ENCODE measurements at places on chromosomes 6 and 20.

- no peak for DNase-seq
These were observed 362.7 kb upstream of the IMPG1 start for GRCh38 chr6:76435174-76435573.

GRCh38 chr6:83488448-83488847 lies 23.9 kb upstream of the PRSS35 start:
- no peak for DNase-seq

GRCh38 chr6:149701714-149702113 lies 16.2 kb downstream of the LATS1 start:
- DNase-seq, result no peak

DNA sequence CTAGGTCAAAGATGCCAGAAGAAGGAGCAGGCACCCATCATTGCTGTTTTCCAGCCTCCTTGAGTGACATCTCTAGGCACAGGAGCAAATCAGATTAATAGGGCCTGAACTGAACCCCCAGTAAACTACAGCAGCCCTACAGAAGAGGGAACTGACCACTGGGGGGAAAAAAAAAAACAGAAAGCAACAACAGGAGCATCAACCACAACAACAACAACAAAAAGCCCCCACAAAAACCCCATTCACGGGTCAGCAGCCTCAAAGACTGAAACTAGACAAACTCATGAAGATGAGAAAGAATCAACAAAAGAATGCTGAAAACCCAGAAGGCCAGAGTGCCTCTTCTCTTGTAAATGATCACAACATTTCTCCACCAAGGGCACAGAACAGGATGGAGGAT lies 537.4 kb upstream of the BTBD3 start:
- DNase-seq, result no peak

DNA sequence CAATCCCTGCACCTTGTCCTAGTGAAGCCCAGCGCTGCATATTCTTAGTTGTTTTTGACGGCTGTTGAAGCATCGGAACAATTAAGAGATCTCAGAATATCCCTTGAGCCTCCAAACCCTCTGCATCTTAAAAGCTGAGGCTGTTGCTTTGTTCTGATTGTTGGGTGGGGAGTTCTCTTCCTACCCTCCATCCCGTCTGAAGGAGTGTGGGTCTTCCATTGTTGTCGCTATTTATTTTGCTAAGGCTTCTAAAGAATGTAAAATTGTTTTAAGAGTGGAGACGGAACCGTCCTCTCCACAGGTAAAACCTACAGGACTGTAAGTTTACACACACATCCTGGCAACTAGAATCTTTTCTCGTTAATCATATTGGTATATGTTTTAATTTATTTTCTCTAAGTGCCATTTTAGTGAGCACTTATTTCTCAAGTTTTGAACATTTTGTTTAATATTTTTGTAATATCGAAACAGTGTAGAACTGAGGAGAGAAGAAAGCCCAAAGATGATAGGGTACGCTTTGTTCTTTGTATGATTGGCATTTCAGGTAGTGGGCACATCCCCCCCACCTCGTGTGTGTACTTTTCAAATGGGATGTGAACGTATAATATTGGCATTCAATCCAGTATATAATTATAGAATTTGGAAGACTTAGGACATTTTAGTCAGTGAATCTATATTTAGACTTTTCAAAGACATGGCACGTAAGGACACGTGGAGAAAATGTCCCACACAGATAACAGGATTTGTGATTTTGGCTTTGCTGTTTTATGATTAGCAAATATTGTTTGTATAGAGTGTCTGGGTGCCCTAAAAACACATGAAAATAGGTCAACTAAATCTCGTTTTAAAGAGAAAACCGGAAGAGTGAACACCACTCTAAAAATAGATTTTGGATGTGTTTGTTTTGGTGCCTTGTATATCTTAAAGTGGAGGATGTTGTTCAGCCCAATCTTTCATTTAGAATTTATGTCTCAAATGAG lies 1.3 kb downstream of the RNF146 start:
- DNase-seq, result no peak

DNA sequence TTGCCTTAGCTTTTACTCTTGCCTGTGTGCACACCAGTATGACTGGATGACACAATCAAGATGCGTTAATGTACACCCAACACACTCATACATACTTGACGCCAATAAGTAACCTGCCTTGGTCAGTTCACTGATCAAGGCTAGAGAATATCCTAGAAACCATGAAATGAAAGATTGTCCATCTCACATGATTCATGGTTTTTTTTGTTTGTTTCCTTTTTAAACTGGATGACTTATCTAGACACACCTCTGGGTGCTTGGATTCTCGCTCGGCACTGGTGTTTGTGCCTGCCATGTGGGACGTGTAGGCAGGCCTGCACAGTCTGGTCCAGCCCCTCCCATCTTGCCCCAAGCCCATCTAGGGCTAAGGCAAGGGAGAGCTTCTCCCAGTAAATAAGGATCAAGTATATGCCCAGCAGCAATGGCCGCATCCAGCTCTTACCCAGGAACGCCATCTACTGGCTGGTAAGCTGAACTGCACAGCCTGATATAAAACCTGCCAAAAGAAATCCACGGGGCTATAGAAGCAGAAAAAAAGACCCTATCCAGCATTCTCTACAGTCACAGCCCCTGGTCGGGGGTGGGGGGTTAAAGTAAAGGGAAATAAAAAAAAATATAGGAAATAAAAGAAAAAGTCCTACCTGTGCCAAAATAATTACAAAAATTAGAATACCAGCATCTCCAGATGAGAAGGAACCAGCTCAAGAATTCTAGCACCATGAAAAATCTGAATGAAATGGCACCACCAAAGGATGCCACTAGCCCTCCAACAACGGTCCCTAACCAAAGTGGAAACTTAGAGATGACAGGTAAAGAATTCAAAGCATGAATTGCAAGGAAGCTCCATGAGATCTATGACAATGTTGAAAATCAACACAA lies 73.3 kb downstream of the OTOR start:
- peak; percentile 47 for DNase-seq

- no peak for DNase-seq
These were observed 22.6 kb upstream of the BTN3A2 start for GRCh38 chr6:26342106-26343004.

DNA sequence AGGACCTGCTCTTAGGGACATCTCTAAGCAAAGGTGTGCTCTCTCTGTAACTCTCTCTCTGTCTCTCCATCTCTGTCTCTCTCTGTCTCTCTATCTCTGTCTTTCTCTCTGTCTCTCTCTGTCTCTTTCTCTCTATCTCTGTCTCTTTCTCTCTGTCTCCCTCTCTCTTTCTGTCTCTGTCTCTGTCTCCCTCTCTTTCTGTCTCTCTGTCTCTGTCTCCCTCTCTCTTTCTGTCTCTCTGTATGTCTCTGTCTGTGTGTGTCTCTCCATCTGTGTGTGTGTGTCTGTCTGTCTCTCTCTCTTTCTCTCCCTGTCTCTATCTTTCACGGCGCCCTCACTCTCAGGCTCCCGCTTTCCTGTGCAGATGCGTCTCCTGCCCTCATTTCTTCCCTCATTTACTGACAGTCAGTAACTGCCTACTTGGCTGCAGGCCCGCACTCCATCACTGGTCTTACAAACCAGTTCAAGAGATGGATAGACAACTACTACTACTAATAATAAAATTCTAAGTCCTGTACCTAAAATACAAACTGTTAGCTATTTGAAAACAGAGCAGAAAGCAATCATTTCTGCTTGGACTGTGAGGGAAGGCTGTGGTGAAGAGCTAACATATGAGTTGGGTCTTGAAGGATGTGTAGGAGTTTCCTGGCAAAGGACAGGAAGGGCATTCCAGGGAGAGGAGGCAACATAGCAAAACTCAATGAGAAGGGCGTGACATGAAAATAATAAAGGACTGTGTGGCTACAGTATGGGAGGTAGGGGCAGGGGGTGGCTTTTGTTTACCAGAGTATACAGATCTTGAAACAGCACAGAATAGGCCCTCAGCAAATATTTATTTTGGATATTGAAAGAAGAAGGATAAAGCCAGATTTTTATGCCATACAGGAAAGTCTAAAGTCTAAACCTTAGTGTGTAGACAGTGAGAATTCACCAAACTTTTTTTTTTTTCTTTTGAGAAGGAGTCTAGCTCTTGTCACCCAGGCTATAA lies 67.8 kb upstream of the TAB2 start:
- DNase-seq, result no peak

DNA sequence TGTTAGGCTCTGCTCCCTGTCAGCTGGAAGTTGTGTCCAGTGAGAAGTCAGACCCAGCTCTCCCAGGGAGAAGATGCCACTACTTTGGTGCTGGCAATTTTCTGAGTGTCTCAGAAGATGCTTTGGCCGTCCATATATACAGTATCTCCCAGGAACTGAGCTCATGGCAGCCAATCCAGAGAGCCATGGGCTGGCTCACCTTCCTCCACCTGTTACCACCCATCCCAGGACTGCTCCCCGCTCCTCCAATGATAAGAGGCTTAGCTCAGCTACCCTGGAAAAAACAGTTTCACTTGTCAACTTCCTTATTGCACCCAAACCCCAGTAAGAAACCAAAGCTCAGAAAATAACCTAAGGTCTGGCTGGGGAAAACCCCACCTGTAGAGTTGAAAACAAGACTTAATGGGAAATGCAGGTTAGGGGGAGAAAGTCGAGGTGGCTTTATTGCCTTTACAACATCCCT lies at the start of gene BNIP5:
Gene BNIP5 (minus strand): TSS at position 110 of the 463 bp plus-strand sequence. CDS start 6,198 bp downstream, outside the sequence.
- DNase-seq, result no peak

DNA sequence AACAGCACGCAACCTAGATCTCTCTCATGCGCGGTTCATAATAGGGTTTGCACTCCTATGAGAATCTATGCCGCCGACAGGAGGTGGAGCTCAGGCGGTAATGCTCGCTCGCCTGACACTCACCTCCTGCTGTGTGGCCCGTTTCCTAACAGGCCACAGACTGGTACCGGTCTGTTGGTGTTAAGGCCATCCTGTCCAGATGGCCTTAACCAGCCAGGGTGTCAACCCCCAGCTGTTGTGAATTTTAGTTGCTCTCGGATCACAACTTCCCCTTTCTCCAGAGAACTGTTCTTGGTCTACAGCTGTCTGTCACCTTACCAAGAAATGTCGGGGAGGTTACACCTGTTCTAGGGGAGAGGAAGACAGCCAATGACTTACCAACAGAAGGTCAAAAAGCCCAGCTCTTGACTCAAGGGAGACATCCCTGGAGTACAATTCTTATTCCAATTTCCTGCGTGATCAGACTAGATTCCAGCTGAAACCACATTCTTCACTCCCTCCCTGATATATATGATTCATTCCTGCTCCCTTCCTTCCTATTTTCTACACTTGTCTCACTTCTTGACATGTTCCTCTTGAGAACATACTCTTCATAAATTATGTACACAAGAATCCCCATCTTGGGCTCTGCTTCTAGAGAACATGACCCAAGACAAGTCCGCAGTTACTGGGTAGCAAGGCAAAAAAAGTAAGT lies 23.1 kb upstream of the DNAAF9 start:
- DNase-seq, result no peak

- peak; percentile 63 for DNase-seq
These were observed 2.4 kb downstream of the MTCL3 start for GRCh38 chr6:127516662-127517273.

DNA sequence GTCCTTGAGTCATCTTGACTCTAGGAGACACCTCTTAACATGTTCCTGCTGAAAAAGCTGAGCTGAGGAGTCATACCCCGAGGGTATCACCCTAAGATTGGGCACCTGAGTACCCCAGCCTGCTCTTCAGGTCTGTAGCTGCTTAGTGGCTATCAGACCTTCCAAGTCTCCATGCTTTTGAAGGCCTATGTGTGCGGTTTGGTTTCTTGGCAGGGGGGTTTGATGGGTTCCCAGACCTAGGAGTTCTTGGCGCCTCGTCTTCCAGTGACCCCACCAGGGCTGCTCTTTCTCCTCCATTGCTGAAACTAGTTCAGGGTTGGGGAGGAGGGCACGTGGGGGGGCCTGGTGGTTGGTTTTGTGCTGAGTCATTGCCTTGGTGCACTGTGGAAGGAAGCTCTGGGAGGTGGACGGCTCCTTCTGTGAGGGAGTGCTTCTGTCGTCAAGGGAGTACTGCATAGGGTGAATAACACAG lies 20.1 kb downstream of the IGF2R start:
- no peak for DNase-seq

GRCh38 chr20:45836841-45837240 lies 3.2 kb downstream of the SNX21 start:
- DNase-seq, result no peak

- DNase-seq, result no peak
These were observed 212.5 kb upstream of the CNR1 start for GRCh38 chr6:88378639-88379038.

- no peak for DNase-seq
These were observed 761.4 kb upstream of the MAN1A1 start for GRCh38 chr6:120111001-120111400.

DNA sequence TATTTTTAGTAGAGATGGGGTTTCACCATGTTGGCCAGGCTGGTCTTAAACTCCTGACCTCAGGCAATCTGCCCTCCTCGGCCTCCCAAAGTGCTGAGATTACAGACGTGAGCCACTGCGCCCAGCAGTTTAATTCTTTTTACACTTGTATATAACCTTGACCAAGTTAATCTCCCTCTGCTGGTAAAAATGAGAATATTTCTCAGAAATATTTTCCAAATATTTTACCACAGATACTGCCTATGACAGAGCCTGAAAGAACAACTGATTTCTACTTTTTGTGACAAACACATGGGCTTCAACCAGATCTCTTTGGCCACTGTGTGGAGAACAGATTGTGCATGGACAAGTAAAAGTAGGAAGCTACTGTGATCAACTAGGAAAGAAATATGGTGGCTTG lies 21.2 kb upstream of the NHSL1 start:
- DNase-seq, result no peak

DNA sequence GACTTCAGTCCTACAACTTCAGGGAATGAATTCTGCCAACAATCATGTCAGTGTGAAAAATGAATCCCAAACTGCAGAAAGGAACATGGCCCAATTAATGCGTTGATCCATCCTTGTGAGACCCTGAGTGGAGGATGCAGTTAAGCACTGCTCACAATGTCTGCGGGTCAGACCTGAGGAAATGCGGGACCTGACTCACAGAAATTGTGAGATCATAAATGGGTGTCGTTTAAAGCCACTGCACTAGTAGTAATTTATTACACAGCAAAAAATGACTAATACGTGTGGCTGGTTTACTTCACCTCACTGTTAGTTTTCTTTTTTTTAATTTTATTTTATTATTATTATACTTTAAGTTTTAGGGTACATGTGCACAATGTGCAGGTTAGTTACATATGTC lies 505.0 kb downstream of the PRKN start:
- DNase-seq, result no peak

GRCh38 chr6:52505726-52506409 lies 71.0 kb downstream of the TRAM2 start:
- DNase-seq, result no peak

DNA sequence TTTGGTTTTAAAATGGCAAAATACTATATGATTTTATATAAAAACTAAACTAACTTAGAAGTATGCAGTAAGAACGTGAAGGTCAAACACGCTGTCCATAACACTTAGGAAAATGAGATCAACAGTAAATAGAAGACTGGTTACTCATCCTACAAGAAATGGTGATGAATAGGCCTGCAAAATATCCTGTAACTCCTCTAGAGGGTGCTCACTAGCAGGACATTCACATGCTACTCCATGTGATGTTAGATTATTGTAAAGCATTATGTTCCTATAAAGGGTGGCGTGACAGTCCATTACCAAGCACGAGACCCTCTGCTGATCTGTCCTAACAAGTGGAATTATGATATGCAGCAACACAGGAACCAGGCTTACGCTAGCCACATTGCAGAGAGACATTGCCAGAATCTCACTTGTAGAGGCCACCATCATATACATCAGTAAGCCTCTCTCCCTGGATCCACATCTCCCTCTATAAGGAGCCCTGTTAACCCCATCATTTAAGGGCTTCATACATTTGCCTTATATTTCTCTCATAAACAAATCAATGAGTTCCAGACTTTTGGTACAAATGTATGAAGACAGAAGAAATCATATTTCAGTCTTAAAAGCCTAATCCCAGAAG lies 18.0 kb upstream of the DEFB129 start:
- peak; percentile 34 for DNase-seq
